CD4-positive, alpha-beta memory T cell (primary cell): ENCODE measurements at places on chromosomes 3 and 15. TPM values are rescaled to one million over a fixed set of nuclear protein-coding genes. Genes with fewer than 3 reads are reported as not detected.

DNA sequence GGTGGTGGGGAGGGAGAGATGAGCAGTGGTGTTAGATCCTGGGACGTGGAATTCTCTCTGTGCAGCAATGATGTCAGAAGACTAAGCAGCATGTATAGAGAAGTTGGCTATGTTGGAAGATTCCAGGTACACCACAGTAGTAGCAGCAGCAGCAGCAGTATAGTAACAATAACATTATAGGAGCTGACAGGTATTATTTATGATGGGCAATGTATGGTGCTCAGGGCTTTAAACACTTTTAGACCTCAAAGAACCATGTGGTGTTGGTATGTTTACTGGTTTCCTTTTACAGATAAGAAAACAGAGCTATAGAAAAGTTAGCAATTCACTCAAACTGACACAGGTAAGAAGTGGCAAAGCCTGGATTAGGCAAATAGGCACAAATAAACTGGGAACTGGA, 103.9 kb downstream of the CCNL1 start:
- H3K4me3 ChIP-seq: no peak overlapping the region
- H3K27me3 ChIP-seq: no peaks in the 10 kb centered on the region
- DNase-seq: no peak

DNA sequence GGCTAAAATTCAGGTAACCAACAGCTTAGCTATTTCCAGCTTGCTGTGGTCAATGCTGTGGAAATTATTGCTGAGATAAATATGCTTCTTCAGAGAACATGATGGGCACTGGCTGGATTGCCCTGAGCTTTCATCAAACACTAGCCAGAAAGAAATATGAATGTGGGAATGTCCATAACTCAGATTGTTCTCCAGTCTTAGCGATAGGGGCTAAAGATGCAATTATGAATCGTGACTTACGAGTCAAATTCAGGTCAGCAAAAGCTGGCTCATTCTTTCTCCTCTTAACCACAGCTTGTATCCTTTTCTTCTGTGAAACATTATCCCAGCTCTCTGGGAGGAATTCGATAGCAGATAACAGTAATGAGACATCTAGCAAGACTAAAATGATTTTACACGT, 307.6 kb downstream of the RYR3 start:
- no peaks in the 10 kb centered on the region for H3K27me3 ChIP-seq
- no peaks in the 10 kb centered on the region for H3K36me3 ChIP-seq
- no peak overlapping the region for H3K4me3 ChIP-seq
- no peaks in the 10 kb centered on the region for H3K4me1 ChIP-seq
- DNase-seq: no peak

- peak overlapping the region; percentile 21 for H3K27ac ChIP-seq
- H3K4me1 ChIP-seq: peaks cover 35% of the 10 kb centered on the region
- peak; percentile 60 for DNase-seq
- no peak overlapping the region for H3K4me3 ChIP-seq
- H3K36me3 ChIP-seq: no peaks in the 10 kb centered on the region
Measured at GRCh38 chr3:112074616-112075497, 11.3 kb upstream of the C3orf52 start.

DNA sequence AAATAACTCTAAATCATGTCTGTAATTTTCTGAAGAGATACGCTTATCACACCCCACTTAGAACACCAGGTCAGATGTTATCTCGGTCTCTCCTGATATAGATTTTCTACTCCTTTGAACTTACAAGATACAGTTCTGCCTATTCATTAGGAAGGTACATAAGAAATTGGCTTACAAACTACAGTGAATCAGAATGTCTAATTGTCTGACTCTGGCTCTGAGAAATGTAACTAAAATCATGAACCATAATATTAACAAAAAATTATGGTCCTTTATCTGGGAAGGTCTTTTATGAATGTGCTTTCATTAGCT, 235.2 kb downstream of the SUCLG2 start:
- H3K4me1 ChIP-seq: no peaks in the 10 kb centered on the region
- H3K27me3 ChIP-seq: no peaks in the 10 kb centered on the region
- no peak for DNase-seq
- H3K27ac ChIP-seq: no peak overlapping the region
- H3K36me3 ChIP-seq: peaks cover 5% of the 10 kb centered on the region

DNA sequence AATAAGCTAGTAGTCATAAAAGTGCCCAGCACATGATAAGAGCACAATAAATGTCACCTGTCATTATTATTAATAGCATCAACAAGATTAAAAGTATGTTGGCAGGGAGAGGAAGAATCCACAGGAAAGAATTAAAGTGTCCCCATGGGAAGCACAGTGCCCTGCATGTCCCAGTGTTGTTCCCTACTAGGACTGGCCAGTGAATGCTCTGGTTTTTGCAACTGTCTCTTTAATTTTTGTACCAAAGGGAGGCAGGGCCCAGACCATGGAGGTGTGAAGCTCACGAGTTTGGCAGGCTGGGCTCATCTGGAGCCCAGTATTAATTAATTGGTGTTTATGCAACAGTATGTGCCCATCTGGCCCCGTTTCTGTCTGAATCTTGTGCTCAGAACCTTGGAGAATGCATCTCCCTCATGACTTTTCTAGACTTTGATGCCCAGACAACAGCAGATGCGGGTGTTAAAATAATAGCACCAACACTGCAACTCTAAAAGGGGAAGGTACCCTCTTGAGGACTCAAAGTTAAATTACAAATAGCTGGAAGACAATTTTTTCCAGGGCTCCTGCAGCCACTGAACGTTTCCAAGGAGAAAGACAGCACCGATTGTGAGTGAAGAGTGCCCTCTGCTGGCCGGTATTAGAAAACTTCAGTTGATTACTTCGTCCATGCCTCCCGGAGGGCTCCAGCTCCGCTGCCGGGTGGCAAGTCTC, 71.9 kb upstream of the SPATA12 start:
- no peak overlapping the region for H3K4me3 ChIP-seq
- H3K36me3 ChIP-seq: no peaks in the 10 kb centered on the region
- H3K27ac ChIP-seq: no peak overlapping the region

DNA sequence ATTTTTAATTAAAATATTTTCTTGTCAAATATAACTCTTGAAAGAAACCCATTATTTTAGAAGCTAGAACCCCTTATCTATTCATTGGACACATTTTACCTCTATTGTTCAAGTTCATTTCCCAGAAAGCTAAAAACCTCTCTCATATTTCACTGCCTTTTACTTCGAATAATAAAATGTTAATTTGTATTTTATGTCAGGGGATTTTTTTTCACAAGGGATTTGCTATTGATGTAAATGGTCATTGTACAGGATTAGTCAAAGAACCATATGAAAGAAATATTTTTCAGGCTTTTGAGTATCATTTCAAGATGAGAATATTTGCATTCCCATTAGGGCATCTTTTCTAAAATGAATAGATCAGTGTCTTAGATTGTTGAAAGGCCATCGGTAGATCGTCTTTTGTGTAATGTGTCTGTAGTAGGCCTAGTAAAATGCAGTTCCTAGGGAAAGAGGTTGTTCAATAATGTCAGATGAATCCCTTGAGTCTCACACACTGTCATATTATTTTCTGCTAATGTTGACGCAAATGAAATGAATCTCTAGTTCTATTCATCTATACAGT, 114.5 kb downstream of the ROBO1 start:
- H3K27ac ChIP-seq: no peak overlapping the region
- H3K4me3 ChIP-seq: no peak overlapping the region
- H3K36me3 ChIP-seq: no peaks in the 10 kb centered on the region
- DNase-seq: no peak
- H3K27me3 ChIP-seq: no peaks in the 10 kb centered on the region

DNA sequence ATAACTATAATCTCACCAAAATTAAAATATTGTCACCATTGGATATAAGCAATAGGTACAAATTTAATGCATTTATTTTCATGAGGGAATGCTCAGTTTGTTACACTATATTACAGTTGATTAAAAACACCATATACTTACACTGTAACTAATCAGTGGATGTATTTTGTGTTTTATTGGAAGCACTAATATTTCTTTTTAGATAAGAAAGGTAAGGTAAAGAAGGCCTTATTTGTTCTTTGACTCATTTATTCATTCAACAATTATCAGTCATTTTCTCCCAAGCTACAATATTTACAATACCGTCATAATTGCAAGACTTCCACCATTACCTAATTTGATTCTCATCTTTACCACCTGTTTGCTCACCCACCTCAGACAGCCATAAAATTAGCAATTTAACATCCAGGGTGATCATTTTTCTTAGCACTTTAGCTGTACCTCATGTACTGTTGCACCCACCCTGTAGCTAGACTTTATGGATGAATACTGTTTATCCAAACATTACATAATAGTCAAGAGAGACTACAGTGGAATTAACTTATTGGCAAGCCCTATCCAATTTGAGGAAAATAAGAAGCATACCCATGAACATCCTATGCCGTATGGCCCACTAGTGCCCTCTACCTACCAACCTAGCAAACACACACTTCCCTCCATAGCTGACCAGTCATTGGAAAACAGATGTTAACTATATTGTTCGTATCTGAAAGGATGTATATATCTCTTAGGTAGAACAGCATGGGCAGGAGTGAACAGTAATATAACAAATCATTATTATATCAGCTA, 229.6 kb downstream of the BBX start:
- no peaks in the 10 kb centered on the region for H3K27me3 ChIP-seq
- no peak overlapping the region for H3K27ac ChIP-seq
- H3K36me3 ChIP-seq: peaks cover 11% of the 10 kb centered on the region
- H3K4me3 ChIP-seq: no peak overlapping the region
- no peak for DNase-seq

GRCh38 chr3:149970716-149971402, at the start of gene PFN2:
TSS of gene PFN2 (minus strand) at chr3:149970895. CDS start at chr3:149970856, 39 bp downstream.
- peak within 1 kb of the TSS; percentile 27 for H3K27ac ChIP-seq
- H3K27me3 ChIP-seq: peaks cover 7% of the 10 kb centered on the region
- peaks cover 12% of the 10 kb centered on the region for H3K4me1 ChIP-seq
- no peaks in the 10 kb centered on the region for H3K36me3 ChIP-seq
- H3K4me3 ChIP-seq: peak within 1 kb of the TSS; percentile 8
- DNase-seq: peak; percentile 64

GOLGA6D gene
- not detected for polyA plus RNA-seq

RHOV gene
- not detected for polyA plus RNA-seq
